Activated CD8-positive, alpha-beta memory T cell treated with anti-CD3 and anti-CD28 coated beads for 4 hours (primary cell): ENCODE measurements at places on chromosomes 3 and 15.

DNA sequence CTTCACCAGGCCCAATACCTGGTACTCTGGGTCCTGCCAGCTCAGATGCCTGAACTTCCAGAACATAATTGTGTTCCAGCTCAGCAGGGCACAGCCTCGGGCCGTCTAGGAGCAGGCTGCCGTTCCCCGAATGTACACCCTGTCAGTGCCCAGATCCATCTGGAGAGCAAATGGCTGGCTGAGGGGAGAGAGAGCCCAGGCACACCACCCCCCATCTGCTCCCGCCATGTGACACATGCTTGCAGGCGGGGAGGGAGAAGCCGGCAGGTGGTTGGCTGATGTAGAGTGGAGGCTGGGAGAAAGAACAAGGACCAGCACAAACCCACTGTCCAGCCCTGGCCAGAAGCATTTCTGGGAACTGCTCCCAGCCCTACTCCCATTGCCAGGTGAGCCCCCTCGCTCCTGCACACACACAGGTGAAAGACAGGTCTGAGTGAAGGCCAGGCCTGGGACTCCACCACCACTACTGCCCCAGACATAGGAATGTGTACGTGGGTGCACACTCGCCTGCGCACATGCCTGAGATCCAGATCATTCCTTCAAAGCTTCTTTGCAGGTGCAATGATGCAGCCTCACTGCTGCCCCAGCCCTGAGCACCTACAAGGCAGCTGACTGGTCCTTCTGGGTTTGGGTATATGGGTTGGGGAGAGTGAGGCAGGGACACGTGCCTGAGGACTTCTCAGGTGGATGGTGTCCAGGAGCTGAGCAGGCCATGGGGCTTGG, 53.5 kb downstream of the SEMA5B start:
- DNase-seq, result no peak

DNA sequence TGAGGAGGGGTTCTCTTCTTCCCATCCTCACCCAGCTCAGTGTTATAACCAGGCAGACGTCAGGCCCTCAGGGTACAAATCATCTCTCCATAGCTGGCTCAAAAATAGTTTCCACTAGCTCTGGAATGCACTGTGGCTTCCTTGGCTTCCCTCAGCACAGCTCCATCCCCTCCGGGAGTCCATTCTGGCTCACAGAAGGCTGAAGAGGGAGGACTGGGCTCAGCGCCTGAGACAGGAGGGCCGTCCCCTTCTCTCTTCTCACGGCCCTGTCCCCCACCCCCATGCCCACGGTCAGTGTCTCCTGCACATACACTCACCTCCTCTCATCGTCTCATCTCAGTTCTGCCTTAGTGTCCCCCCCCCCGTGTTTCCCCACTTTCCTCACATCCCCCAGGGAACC, 50.1 kb downstream of the UMPS start:
- no peak for DNase-seq

GRCh38 chr15:88874275-88874674, 21.1 kb downstream of the HAPLN3 start:
- no peak for DNase-seq

- no peak for DNase-seq
Observed at GRCh38 chr3:151384741-151385174, at the start of gene P2RY12. Gene P2RY12, minus strand, starts transcription at chr3:151384753. Its CDS starts 45,908 bp downstream, at chr3:151338845.

GRCh38 chr3:58518291-58518789, 18.6 kb downstream of the ACOX2 start:
- no peak for DNase-seq

DNA sequence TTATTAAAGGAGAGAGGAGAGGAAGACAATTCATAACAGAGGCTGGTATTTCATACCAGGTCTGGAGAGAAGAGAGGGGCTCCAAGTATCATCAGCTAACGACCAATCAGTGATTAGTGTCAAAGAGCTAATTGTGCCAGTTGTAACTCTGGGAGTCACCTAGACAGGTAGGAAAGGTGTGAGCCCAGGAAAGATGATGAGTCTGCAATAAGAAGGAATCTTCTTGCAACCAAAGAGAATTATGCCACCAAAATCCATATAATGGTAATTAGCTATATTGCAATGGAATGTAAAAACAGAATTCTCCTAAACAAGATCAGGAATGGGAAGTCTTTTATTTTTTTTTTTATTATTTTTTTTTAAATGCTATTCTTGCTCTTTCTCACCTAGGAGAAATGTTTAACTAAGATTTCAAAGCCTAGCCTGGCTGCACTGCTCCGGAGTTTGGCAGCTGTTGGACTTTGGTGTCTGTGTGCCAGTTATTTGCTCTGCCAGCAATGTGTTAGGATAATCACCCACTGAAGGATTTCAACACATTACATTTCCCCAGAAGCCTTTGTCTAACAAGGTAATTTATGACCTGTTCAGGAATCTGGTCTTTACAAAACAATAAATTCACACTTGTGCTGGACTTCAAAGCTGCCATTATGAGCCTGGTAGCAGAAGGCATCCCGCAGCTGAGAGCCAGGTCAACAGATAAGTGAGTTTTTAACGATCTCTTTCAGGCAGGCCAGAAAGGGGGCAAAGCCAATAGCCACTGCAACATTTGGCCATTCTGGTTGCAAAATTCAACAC, 89.4 kb downstream of the FOXB1 start:
- no peak for DNase-seq

DNA sequence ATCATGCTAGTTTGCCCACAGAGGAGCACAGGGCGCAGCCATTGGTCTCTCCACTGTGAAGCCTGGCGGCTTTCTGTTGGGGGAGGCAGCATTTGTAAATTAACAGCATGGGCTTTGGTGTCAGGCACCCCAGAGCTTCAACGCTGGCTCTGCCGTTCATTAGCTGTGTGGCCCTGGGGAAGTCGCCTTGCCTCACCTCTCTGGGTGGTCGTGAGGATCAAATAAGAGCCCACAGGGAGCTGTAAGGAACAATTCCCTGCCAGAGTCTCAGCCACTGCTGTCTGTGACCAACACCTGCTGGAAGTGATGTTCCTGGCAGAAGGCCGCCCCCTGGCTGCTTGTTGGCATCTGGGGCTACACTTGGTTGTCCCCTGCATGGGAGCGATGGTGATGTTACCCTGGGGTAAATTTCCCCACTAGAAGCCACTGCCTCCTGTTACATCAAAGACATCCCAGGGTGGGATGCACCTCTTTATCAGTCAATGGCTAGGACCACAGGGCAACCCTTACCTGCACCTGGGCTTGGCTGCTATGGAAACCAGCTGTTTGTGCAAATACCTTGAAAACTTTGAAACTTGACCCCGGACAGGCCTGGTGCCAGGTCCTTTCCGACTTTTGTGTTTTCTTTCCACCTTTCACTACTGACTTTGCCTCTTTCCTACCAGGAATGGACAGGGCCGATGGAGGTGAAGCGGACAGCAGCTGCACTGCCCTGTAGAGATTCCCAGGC, 36.9 kb downstream of the DNASE1L3 start:
- DNase-seq, result no peak

- no peak for DNase-seq
Observed at GRCh38 chr3:148990236-148990635, 1.1 kb upstream of the GYG1 start.

GRCh38 chr3:140763532-140763931, 85.7 kb downstream of the TRIM42 start:
- DNase-seq, result no peak

DNA sequence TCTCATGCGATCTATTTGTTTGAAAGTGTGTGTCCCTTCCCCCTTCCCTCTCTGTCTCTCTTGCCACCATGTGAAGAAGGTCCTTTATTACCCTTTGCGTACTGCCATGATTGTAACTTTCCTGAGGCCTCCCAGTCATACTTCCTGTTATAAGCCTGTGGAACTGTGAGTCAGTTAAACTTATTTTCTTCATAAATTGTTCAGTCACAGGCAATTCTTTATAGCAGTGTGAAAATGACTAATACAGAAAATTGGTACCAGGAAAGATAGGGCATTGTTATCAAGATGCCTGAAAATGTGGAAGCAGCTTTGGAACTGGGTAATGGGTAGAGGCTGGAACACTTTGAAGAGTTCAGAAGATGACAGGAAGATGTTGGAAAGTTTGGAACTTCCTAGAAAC, 743.7 kb upstream of the NECTIN3 start:
- no peak for DNase-seq

GRCh38 chr3:177245250-177245649, 48.0 kb upstream of the TBL1XR1 start:
- DNase-seq, result no peak

- no peak for DNase-seq
Observed at GRCh38 chr15:77737238-77738037, 104.7 kb upstream of the LINGO1 start.

GRCh38 chr15:70823196-70823595, 30.8 kb downstream of the LARP6 start:
- DNase-seq, result no peak

- no peak for DNase-seq
Observed at GRCh38 chr15:25464784-25465183, 26.0 kb upstream of the UBE3A start.

- no peak for DNase-seq
Observed at GRCh38 chr3:185309302-185309701, 53.6 kb upstream of the MAP3K13 start.

- DNase-seq, result no peak
Observed at GRCh38 chr3:152127058-152127457, 141.7 kb upstream of the MBNL1 start.
